ENCODE measurements at places on chromosomes 4 and X.

DNA sequence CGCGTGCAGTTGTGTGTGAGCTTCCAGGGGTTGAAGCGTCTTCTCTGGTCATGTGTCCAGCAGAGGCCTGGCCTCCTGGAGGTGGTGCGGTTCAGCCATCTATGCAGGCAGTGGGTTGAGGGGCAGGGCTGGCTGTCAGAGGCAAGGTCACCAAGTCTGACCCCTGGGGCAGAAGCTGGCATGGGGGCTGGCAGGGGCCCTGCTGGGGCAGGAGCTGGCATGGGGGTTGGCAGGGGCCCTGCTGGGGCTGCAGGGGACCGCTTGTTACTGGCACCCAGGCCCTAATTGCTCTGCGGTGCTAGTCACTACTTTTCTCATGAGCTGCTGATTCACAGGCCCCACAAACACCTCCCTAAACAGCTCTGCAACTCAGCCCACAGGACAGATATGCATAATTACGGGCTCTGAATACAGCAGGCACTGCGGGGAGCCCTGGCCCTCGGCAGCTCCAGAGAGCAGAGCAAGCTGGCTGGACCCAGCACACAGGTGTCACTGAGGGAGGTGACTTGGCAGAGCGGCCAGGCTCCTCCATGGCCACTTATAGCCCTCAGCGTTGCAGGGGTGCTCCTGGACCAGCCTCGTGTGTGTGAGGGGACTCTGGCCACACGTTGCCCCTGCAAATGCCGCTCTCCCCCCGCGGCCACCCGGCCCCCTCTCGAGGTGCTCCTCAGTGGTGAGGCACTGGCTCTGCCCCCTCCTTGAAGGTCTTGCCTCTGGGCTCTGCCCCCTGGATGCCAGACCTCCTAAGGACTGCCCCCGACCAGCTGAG, 32.7 kb downstream of the CPLX1 start:
- DNase-seq: no peak

- DNase-seq: no peak
Measured at GRCh38 chr4:128301979-128302378, 14.4 kb upstream of the PGRMC2 start.

- no peak for DNase-seq
Measured at GRCh38 chr4:57378766-57379165, 268.6 kb upstream of the IGFBP7 start.

DNA sequence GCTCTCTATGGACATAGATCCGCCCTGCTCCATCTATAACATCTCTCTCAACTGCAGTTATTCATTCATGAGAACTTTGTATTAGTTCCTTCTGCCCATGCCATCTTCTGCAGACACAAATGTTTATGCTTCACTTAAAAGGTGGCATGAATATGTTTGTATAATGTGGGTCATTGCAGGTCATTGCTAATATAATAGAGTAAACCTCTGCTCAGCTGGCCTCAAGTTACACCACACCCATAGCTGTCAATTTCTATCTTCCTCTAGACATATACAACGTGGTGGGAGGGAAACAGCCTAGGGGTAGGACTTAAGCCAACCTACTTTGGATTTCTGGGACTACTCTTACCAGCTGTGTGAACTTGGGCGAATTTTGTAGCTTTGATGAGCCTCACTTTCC, 129.8 kb downstream of the ATXN3L start:
- no peak for DNase-seq

DNA sequence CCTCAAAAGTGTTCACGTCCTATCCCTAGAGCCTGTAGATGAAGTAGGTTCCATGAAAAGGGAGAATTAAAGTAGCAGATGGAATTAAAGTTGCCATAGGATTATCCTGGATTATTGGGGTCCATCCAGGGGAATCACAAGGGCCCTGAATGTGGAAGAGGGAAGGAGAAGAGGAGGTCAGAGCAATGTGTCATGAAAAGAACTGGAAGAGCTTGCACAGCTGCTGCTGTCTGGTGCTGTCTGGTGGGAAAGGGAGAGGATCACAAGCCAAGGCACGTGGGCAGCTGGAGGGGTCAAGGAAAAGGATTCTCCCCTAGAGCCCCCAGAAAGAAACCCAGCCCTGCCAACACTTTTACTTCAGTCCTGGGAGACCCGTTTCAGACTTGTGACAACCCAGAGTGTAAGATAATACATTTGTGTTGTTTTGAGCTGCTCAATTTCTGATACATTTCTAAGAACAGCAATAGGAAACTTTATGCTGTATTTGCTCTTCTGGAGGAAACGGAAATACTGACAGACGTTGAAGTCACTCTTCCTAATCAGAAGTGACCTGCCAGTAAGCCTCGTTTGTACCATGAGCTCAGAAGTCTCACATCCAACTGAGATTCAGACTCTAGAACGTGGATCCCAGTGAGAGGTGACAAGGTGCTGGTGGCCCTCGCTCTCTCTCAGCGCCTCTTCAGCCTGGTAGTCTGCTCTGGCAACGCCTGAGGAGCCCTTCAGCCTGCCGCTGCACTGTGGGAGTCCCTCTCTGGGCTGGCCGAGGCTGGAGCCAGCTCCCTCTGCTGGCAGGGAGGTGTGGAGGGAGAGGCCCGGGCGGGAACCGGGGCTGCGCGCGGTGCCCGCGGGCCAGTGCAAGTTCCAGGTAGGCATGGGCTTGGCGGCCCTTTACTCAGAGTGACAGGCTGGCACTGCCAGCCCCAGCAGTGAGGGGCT, 34.7 kb upstream of the ENPP6 start:
- DNase-seq: no peak

GRCh38 chr4:81030981-81031791, 678 bp downstream of the BMP3 start:
- no peak for DNase-seq

DNA sequence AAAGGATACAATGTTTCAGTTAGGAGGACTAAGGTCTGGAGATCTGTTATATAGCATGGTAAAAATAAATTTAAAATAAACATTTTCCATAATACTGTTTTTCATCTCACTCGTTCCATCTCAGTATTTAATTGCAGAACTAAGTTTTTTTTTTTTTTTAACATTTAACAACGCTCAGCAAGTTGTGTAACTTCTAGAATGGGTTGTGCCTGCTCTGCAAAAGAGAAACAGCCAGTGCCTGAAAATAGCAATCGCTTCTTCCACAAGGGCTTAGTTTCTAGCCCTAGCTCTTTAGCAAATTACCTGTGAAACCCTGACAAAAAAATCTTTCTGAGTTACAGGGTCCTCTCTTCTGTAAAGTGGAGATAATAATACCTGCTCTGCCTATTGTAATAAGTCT, 41.9 kb downstream of the CNGA1 start:
- no peak for DNase-seq

- DNase-seq: no peak
Measured at GRCh38 chr4:157984285-157984911, 188.4 kb downstream of the GASK1B start.

DNA sequence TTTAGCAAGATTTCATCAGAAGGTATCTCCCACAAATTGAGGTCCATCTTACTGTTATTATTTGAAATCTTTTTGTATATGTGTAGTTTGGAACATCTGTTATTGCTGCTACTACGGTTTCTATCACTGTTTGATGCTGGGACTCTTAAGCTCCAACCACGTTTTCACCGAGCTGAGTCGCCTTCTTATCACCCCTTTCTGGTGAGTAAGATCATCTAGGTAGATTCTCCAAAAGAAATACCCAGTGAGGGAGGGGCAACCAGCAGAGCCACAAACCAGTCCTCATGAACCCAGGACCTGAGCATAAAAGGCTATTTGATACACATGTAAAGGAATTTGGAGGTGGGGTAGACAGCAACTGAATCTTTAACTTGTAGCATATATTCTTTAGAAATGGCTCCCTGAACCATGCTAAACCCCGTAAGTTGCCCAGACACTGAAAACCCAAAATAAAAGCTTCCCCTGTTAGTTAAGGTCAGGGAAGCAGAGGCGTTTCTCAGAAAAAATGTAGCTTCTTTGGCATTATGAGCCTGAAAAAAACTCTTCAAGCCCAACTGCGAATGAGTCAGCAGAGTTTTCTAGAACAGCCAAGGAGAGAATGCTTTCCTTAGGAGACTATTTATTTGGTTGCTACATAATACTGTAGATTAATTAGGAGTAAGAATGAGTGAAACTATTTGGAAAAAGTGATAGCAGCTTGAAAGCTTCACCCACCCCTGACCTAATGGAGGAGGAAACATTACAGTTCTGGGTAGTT, 53.8 kb upstream of the ATXN3L start:
- DNase-seq: no peak

- DNase-seq: no peak
Measured at GRCh38 chrX:24207826-24208225, 58.3 kb downstream of the ZFX start.

GRCh38 chr4:98539299-98539698, 119.1 kb downstream of the TSPAN5 start:
- no peak for DNase-seq

- DNase-seq: peak; percentile 37
Measured at GRCh38 chrX:134737061-134737460, 78.8 kb upstream of the PLAC1 start.

GRCh38 chr4:168630445-168631187, 133.8 kb downstream of the PALLD start:
- DNase-seq: no peak

DNA sequence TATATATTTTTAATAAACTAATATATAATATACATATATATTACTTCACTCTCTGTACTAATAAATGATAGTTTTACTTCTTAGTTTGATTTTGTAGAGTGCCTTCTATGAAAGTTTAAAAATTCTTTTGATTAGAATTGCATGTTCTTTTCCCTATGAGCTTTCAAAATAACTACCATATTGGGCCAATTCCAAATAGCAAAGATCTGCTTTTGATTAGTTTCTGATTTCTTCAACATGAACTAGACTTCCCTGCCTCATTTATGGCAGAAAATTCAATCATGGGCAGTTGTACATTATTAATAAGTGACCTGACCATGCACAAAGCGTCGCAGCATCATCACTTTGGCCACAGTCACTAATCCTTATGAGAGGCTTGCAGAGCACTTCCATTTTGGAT, 48.9 kb upstream of the TEX13A start:
- no peak for DNase-seq

DNA sequence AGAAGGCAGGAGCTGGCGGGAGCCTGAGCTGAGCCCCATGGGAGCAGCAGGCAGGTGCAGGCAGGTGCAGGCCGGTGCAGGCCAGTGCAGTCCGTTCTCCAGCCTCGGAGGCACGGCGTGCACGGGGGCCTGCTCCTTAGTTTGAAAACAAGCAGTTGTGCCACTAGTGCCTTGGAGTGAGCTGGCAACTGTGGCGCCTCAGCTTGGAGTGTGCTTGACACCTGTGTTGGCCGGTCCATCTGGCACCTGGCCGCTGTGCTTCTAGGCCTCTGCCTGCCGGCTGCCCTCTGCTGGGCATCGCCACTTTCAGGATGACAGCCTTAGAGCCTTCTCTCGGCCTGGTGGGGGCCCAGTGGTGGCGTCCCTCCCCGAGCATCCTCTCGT, 47.9 kb downstream of the RGS12 start:
- peak; percentile 74 for DNase-seq

- DNase-seq: no peak
Measured at GRCh38 chr4:175273995-175274753, 356.0 kb downstream of the ADAM29 start.

DNA sequence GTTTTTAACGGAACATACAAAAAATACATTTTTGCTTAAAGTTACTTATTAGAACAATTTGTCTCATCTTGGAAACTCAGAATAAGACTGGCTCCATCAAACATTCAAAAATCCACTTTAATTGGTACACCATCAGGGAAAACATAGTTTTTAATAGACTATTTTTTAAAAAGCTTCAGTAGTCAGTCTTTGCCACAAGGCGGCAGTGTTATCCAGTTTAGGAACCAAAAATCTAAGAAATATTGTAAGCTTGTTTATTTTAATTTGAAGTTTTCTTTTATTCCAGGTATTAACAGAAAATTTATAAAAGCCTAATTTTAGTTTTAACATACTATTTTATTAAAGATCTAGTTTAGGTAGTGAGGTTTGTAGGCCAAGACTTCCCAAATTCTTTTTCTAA, 107.7 kb downstream of the APOOL start:
- no peak for DNase-seq

- DNase-seq: no peak
Measured at GRCh38 chr4:56626420-56626819, 54.7 kb downstream of the HOPX start.

- no peak for DNase-seq
Measured at GRCh38 chr4:25860586-25861279, 2.1 kb downstream of the SEL1L3 start.

- DNase-seq: no peak
Measured at GRCh38 chrX:136064661-136065043, 79.4 kb downstream of the SLC9A6 start.

DNA sequence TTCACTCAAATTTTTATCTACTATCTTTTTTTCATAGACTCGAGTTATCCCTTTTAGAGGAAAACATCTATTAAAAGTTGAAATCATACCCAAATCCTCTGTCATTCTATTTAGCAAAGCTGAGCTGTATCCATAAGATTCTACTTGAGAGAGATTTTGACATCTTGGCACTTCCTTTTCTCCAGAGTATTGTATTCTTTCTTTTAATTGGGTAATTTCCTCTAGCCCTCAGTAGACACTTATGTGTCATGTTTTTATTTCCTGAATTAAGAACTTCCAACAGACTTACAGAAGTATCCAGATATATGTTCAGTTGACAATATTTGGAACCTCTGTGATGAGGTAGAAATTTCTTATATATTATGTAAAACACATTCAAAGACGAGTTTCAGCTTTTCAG, 201.6 kb upstream of the NR3C2 start:
- no peak for DNase-seq

GRCh38 chr4:17646693-17647092, 32.3 kb downstream of the MED28 start:
- DNase-seq: no peak

GRCh38 chr4:184097241-184097605, 120.5 kb downstream of the ENPP6 start:
- peak; percentile 68 for DNase-seq

- DNase-seq: no peak
Measured at GRCh38 chr4:120636120-120636630, 286.4 kb downstream of the PRDM5 start.

- DNase-seq: no peak
Measured at GRCh38 chr4:177450426-177451107, 8.3 kb upstream of the AGA start.

DNA sequence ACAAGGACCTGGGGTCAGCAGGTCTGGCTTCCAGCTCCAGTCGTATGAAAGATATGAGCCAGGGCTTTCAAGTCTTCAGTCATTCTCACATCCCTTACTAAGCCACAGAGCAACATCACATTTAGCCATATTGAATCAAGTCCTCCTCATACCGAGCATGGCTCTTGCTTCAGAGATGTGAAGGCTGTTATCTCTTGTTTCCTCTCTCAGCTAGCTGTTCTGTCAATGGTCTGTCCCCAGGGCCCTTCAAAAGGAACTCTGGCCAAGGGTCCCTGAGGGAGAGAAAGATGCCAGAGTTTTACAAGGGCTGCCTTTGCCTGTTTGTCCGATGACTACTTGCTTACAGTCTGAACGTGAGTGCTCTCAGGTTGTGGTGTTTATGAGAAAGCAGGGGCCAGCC, 30.5 kb downstream of the DOCK11 start:
- DNase-seq: no peak

DNA sequence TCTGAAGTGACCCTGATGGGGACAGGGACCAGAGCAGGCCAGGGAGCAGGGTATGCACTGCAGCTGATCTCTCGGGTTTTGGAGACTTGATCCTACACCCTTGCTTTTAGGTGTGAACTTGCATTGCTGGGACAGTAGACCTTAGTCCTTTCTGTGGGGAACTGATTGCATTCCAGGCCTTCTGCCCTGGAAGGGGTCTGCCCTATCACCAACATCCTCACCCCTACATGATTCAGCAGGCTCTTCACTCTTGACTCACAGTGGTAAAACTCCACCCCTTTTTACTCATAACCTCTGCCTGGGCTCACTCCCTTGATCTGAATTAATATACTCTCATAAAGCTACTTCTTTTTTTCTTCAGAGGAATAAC, 6.6 kb upstream of the DDX60L start:
- DNase-seq: no peak

GRCh38 chr4:90852237-90852636, 725.0 kb downstream of the CCSER1 start:
- no peak for DNase-seq

Data from left ventricle myocardium superior (tissue), 1 donor.